ENCODE measurements at places on chromosomes 3 and 15.

DNA sequence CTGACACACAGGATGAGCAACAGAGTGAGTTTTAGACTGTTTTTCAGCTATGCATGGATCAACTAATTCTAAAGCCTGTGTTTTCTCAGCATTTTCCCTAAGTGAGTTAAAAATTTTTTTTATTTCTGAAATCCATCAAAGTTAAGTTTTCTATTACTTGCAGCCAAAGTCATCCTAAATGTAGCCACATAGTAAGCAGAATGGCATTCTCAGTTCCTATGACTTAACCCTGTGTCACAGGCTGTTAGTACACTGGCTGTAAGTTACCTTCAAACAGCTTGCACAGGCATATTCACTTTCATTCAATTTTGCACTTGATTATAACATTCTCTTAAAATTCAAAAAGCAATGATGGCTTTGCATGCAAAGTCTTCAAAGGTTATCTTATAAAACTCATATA is 368.2 kb downstream of the OCA2 start:
- no peak for DNase-seq

DNA sequence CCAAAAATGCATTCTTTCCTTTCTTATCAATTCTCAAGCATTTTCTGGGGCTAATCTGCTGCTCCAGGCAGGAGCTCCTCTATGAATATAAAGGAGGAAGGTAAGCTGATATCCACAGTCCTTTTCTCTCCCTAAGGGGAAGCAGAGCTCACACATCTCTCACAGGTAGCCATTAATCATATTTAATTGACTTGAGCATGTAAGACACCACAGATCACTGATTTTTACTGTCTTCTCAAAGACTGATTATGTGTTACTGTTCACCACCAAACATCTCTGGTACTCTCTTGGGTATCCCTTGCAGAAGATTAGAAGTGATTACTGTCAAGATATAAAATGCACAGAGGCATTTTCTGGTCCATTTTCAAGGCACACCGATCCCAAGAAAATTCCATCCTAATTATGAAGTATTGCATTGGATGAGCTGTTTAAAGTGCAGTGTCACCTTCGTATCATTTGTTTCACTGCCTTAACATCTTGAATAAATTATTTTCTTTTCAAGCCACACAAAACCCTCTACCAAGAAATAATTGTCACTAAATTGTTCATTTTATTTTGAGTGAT is 100.7 kb downstream of the ARPP21 start:
- no peak for DNase-seq

DNA sequence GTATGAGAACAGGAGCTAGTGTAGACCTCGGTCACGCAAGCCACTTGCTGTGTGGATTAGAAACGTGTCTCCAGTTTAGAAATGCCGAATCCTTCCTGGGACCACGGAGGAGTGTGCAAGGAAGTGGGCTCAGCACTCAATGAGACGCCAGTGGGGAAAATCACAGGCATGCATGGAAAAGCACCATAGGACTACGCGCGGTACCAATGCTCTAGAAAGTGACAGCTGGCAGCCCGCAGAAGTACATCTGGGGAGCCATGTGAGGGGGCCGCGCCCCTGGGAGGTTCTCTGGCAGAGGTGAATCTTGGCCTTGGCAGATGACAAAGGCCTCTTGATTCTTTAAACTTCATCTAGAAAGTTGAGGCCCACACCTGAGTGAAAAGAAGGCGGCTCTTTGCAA is 99.3 kb downstream of the LRRK1 start:
- no peak for DNase-seq

- no peak for DNase-seq
These were observed 495.6 kb downstream of the LPP start for GRCh38 chr3:188649521-188649920.

- DNase-seq: no peak
These were observed 2.5 kb upstream of the DNAH12 start for GRCh38 chr3:57546616-57547015.

DNA sequence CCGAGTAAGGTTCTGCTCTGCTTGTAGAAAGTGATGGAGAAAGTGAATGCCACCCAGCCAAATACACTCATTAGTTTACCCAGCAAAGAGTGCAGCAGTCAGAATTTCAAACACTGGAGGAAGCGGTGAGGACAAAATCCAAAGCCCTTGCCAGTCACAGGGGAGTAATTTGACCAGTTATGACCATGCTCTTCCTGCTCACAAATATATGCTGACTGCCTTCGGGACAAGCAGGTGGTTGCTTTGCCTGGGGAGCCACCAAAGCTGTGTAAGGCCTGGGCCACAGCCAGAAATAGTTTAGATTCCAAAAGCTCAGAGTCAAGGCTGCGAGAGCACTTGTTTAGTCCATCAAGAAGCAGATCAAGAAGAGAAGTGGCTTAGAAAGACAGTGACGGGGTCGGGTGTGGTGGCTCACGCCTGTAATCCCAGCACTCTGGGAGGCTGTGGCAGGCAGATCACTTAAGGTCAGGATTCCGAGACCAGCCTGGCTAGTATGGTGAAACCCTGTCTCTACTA is 51.0 kb upstream of the ATP13A3 start:
- DNase-seq: no peak

GRCh38 chr3:40615918-40616819 is 91.4 kb downstream of the ZNF621 start:
- no peak for DNase-seq

GRCh38 chr3:197468167-197468566 is 87.6 kb downstream of the BDH1 start:
- no peak for DNase-seq

GRCh38 chr15:45606413-45606812 is 19.2 kb downstream of the BLOC1S6 start:
- DNase-seq: no peak

Measured in right kidney (tissue), 9 donors.